Thymus (tissue), 14 donors: ENCODE measurements at places on chromosomes 13 and 19.

DNA sequence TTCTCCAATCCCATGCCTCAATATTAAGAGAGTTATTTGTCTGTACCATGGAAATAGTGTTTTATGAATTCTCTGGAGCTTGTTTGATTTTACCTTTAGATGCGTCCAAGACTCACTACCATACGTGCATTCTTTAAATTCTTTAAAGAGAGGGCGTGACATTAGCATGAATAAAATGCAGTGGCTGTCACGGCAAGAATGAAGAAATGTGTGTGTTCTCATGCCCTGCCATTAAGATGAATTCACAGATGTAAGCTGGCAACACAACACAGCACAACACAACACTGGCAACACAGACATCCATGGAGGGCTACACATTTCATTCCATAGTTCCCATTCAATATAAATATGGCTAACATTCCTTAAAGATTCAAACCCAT, 213.4 kb downstream of the ENOX1 start:
- DNase-seq: no peak

- DNase-seq: no peak
These were observed 666 bp downstream of the SAMD1 start for GRCh38 chr19:14089662-14090508.

- DNase-seq: no peak
These were observed 7.3 kb upstream of the CCNE1 start for GRCh38 chr19:29804493-29804892.

- no peak for DNase-seq
These were observed 174.5 kb downstream of the USP12 start for GRCh38 chr13:26996965-26997752.

DNA sequence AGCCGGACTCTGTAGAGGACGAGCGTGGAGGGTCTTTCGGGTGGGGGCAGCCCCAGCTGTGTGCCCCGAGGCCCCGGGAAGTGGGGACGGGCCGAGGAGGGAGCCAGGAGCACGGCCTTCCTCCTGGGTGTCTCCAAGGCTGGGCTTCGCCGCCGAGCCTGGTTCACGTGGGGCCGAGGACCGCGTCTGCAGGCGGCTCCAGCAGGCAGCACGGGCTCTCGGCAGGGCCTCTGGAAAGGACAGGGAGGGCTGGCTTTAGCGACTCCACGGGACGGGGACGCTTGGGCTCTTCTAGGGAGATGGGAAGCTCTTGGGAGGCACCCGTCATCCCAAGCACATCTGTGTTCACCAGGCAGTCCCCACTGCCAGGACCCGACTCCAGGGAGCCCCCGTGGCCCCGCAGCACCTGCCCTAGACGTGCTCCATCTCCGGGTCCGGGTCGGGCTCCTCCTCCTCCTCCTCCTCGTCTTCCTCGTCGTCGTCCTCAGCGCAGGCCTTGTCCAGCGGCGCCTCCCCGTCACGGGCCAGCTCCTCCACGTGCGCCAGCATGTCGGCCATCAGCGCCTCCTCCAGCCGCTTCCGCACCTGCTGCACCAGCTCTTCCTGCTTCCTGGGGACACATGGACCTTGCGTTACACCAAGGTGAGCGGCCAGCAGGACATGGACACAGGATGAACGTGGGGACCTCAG, 9.9 kb upstream of the MEX3D start:
- no peak for DNase-seq

DNA sequence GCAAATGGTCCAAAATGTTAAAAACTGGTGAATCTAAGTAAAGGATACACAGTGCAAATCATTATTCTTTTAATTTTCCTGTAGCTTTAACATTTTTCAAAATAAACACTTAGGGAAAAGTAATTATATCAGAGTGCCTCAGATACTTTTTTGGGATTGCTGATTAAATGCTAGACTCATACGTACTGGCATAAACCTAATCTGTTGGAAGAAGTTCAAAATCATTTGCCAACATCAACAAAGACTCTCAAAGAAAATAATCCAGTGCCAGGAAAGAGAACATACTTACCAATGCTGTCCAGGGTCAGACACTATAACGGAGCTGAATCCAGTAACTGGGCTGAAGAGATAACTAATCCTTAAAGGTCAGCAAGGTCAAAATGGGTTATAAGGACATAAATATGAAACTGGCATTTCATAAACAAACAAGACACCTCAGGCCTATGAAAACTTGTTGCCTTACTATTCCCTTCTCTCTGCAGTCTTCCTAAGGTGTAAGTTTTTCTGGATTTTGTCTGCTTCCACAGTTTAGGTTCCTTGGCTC, 3.3 kb upstream of the ZNF420 start:
- DNase-seq: no peak

DNA sequence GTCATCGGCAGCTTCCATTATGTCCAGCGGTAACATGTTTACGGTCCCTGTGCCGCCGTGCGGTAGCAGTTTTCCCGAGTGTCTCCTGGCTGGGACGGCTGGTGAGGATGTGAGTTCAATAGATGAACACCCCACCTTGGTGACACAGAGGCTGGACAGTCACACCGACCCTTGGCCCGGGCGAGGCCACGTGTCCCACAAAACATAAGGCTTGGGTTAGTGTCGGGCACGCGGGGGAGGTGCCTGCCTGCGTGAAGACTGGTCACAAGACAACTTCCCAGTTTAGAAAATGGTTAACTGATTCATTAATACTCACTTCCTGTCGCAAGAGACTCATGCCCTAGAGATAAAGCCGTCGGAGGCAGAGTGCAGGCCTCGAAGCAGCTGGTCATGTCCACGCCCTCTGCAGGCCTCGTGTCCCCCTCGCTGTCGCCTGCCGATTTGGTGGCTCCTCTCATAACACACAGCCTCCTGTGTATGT, 17.2 kb downstream of the RASA3 start:
- no peak for DNase-seq

GRCh38 chr19:39845584-39845932, 621 bp downstream of the FBL start:
- no peak for DNase-seq

- no peak for DNase-seq
These were observed 10.5 kb downstream of the ZNF112 start for GRCh38 chr19:44345959-44346358.

DNA sequence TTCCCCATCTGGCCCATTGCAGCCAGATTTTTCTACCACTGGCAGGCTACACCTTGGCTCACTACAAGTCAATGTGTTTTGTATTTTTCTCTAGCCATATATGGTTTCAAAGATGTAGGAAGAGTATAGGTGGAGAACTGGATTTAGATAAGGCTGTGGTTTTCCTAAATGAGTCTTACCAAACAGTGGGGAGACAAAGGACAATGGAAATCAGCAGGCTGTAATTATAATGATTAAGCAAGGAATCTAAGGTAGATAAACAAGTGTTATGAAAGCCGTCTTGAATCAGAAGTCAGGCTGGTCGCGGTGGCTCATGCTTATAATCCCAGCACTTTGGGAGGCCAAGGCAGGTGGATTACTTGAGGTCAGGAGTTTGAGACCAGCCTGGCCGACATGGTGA, 11.2 kb downstream of the IGFL1 start:
- DNase-seq: no peak

- DNase-seq: no peak
These were observed 18.2 kb downstream of the SIGLEC8 start for GRCh38 chr19:51440052-51440451.
